CD4-positive, alpha-beta T cell treated with Interleukin-2 at 100 ng/mL for 4 hours (primary cell): ENCODE measurements at places on chromosomes 7 and 10.

- DNase-seq = no peak
Measured at GRCh38 chr10:71456631-71457030, 59.9 kb downstream of the CDH23 start.

DNA sequence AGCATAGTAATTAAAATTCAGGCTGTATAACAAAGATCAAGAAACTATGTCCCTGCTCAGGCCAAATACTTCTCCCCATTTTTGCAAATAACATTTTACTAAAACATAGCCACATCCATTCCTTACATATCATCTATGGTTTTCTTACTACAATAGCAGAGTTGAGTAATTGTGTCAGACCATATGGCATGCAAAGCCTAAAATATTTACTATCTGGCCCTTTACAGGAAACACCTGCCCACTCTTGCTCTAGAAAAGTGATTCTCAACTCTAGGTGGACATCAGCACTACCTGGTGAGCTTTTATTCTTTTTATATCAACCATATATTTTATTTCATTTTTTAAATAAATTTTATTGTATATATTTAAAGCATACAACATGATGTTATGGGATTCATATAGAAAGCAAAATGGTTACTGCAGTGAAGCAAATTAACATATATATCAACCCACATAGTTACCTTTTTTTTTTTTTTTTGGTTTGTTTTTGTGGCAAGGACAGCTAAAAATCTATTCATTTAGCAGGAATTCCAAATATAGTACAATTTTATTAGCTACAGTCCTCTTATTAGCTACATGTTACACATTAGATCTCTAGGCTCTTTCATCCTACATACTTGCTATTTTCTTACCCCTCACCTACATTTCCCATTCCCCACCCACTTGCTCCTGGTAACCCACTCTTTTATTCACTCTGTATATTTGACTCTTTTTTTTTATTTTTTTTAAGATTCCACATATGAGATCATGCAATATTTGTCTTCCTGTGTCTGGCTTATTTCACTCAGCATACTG, 19.6 kb downstream of the ABI1 start:
- no peak for DNase-seq

DNA sequence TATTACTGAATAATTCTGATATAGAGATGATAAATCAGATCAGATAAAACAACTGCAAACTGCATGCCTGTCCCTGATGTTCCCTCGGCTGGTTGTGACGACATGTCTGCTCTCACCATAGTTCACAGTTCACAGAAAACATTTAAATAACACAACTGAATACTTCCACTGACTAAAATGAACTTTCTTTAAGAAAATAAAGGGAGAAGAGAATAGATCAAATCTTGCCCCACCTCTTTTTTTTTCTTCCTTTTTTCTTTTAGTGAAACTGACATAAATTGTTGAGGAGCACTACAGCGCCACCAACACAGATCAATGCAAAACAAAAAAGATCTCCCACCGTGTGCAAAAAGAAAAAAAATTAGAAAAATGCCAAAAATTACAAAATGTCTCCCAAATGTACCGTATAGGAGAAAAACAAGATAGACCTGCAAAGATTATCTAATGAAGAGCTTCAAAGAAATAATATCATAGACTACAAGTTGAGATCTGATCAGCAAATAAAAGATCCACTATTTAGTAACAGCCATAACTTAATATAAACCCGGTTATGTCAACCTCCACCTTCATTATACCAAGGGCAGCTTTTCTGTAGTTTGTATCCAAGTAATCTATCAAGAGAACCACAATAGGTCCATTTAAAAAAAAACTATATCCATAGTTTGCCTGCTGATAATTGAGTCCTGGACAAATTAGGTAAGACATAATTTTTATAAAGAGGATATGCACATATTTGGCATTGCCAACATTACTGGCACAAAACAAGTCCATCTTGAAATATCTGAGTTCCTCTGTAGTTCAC, 30.7 kb upstream of the EPC1 start:
- DNase-seq = peak; percentile 60

- DNase-seq = no peak
Measured at GRCh38 chr10:81953420-81953819, 78.4 kb downstream of the NRG3 start.

GRCh38 chr10:70666960-70667798, 5.1 kb upstream of the ADAMTS14 start:
- DNase-seq = no peak

DNA sequence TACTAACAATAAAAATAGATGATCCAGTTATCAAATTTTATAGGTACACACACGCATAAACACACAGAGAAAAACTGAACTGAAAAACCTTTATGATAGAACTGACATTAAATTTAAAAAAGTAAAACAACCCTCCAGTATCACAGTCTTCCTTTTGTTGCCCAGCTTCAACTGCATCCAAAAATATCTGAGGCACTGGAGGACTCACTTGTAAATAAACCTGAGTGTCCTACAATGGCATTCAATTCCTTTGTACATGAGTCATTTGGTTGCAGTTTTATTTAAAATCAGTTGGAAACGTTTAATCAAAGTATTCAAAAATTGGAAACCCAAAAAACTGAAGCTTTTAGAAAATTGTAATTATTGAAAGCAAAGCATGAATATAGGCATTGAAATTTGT, 265.2 kb upstream of the CSTF2T start:
- DNase-seq = no peak

GRCh38 chr7:18353339-18353738, 142.2 kb upstream of the HDAC9 start:
- no peak for DNase-seq

- no peak for DNase-seq
Measured at GRCh38 chr10:17222329-17222728, 5.7 kb upstream of the VIM start.

DNA sequence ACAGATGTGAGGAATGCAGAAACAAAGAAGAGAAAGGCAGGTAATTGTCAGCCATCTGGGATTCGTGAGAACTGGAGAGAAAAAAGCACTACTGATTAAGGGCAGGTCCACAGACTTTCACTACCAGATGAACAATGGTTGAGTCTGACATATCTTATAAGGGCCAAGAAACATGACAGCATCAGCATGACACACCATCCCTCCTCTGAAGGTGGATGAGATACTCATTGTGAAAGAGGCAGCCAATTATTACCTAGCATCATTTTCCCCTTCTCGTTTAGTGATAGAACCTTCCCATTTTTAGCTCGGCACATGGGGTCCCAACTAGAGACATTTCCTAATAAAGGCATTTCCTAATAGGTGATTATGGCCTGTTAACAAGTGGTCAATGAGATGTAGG, 19.2 kb upstream of the MET start:
- no peak for DNase-seq

DNA sequence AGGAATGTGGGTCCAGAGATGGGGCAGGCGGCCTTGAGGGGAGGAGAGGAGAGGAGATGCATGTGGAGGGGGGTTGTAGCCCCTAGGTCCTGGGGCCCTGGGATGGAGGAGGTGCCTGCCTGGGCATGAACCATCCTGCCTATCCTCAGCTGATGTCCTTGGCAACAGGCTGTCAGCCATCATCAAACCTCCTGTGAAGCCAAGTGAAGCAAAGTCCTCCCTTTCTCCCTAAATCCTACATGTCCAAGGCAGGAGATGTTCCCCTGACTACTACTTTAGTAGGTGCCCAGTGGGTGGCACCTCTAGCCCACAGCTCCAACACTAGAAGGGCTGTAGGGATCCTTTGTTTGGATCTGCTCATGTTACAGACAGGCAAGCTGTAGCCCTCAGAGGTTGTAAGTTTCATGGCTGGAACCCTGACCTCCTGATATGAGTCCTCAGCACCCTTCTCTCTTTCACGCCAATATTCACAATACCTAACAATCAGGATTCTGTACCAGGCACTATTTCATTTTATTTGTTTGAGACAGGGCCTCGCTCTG, 66.6 kb upstream of the SYPL1 start:
- no peak for DNase-seq
